HepG2 (cell line): ENCODE measurements at places on chromosomes 16 and 17. TPM values are rescaled to one million over a fixed set of nuclear protein-coding genes. Genes with fewer than 3 reads are reported as not detected.

- H3K4me3 ChIP-seq: no peak overlapping the region
- DNase-seq: no peak
- no peaks in the 10 kb centered on the region for H3K27me3 ChIP-seq
Measured at GRCh38 chr17:45411348-45412105, 21.1 kb downstream of the ARHGAP27 start.

- DNase-seq: peak; percentile 53
- H3K4me1 ChIP-seq: peaks cover 27% of the 10 kb centered on the region
- peaks cover 35% of the 10 kb centered on the region for H3K36me3 ChIP-seq
- no peak overlapping the region for H3K4me3 ChIP-seq
- H3K27me3 ChIP-seq: no peaks in the 10 kb centered on the region
- no peak overlapping the region for H3K27ac ChIP-seq
Measured at GRCh38 chr17:81291662-81292061, 3.4 kb downstream of the SLC38A10 start.

DNA sequence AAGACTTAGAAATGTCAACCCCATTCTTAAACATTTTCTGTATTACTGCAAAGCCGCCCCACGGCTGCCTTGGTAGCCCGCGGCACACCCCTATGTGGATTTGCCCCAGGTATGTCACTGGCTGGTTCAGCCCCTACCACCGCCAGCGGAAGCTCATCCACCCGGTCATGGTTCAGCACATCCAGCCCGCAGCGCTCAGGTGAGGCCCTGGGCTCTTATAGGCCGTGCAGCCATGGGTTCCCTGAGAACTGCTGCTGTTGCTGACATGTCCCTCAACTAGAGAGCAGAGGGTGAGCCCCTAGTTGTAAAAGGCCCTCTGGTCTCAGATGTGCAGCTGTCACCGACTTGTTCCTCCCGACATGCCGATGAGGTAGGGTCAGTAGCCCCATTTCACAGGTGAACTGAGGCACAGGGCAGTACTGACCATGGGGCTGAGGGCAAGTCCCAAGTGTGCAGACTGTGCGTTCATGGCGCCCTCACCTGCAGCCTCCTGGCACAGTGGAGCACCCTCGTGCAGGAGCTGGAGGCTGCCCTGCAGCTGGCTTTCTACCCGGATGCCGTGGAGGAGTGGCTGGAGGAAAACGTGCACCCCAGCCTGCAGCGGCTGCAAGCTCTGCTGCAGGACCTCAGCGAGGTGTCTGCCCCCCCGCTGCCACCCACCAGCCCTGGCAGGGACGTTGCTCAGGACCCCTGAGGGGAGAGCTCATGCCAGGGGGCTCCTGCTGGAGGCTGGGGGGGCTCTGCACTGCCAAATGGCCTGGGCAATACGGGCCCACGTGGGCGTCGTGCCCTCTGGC, 8.7 kb downstream of the CYBC1 start:
- no peaks in the 10 kb centered on the region for H3K4me1 ChIP-seq
- no peak overlapping the region for H3K27ac ChIP-seq

GRCh38 chr17:9204637-9205329, 183.5 kb downstream of the NTN1 start:
- no peaks in the 10 kb centered on the region for H3K36me3 ChIP-seq
- H3K4me1 ChIP-seq: 0 out of 2 replicates have a peak, but pooled peaks cover 9% of the 10 kb centered on the region

GRCh38 chr16:77974883-77975282, 47.5 kb upstream of the CLEC3A start:
- no peaks in the 10 kb centered on the region for H3K4me1 ChIP-seq
- no peak for DNase-seq
- no peaks in the 10 kb centered on the region for H3K27me3 ChIP-seq
- no peak overlapping the region for H3K4me3 ChIP-seq

DNA sequence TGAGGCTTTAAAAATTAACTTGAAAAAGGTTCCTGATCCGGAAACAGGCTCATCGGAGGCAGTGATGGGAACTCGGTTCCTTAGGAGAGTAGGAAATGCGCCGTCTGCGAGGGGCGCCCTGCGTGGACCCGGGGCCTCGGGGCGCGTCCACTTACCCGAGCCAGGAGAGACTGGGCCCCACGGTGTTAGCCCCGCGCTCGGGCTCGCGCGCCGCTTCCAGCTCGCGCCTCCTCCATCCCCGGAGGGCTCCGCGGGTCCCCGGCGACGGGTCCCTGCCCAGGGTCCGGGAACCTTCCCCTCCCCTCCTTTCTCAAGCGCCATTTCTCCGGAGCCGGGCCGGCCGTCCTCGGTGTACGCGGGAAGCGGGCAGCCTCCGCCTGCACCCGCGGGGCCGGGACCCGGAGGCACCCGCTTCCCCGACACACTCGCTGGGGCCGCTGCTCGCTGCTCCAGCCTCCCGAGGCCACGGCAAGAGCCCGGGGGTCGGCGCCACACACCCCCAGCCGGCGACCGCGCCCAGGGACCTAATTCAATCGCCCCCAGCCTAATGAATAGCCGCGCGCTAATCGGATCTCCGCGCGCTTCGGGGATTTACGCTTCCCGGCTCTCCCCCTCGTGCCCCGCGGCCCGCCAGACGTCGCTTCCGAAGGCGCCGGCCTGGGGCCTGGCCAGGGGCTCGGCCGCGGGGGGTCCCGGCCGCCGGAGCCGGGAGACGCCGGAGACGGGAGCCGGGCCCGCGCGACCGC, 2.2 kb upstream of the BAHCC1 start:
- peak overlapping the region; percentile 80 for H3K4me3 ChIP-seq
- peak overlapping the region; percentile 61 for H3K27ac ChIP-seq
- H3K4me1 ChIP-seq: peaks cover 90% of the 10 kb centered on the region
- no peaks in the 10 kb centered on the region for H3K36me3 ChIP-seq
- no peak for DNase-seq

DNA sequence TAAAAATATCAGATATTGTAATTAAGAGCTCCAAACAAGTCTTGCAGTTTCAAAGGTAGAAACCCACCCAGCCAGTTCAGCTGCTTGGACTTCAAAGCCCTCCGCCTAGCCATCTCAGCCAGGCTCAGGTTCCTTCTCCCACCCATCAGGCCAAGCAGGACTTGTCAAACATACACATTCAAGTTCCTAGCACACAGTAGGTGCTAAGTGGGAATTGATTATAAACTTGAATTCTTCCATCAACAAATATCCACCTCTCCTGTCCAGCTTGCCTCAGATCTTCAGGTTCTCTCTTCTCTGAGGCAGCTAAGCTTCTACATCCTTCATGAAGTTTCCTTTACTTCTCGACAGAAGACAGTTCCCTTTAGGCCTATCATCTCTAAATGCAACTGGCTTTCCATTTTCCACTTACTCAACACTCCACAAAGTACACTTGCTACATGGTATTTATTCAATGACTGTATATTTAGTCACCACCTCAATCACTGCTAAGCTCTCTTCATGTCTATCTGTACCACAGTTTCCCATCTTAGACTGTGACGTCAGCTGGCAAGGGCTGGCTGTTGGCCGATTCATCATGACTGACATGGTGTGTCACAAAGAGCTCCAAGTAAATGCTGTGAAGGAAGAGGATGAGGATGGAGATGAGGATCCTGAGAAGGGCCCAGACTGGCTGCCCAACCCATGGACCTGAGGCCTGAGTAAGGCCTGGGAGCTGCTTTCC, 13.3 kb upstream of the COG7 start:
- no peaks in the 10 kb centered on the region for H3K4me1 ChIP-seq
- no peaks in the 10 kb centered on the region for H3K27me3 ChIP-seq
- no peak overlapping the region for H3K4me3 ChIP-seq
- DNase-seq: no peak

- H3K4me3 ChIP-seq: peak overlapping the region; percentile 59
- no peaks in the 10 kb centered on the region for H3K36me3 ChIP-seq
- no peak overlapping the region for H3K27ac ChIP-seq
- peaks cover 13% of the 10 kb centered on the region for H3K27me3 ChIP-seq
- peak; percentile 48 for DNase-seq
- H3K4me1 ChIP-seq: peaks cover 13% of the 10 kb centered on the region
Measured at GRCh38 chr17:14297161-14297851, 3.6 kb upstream of the HS3ST3B1 start.

The SLFN5 gene
- 0.35 and 0.70 TPM in 2 replicates for total RNA-seq

The TEDC2 gene
- 19.7 and 24.4 TPM in 2 replicates for total RNA-seq
